Mesenteric fat pad (tissue), 1 donor: ENCODE measurements at places on chromosomes 1 and 21. TPM values are rescaled to one million over a fixed set of nuclear protein-coding genes. Genes with fewer than 3 reads are reported as not detected.

The RGS1 gene
- total RNA-seq: 35.9 TPM

The DNASE2B gene
- total RNA-seq: 0.39 TPM

The PDE4B gene
- total RNA-seq: 18.6 TPM

The CFAP45 gene
- 0.64 TPM for total RNA-seq

The SASS6 gene
- 2.2 TPM for total RNA-seq

The CSMD2 gene
- total RNA-seq: 1.3 TPM

The AHCTF1 gene
- total RNA-seq: 38.8 TPM

The TCHH gene
- total RNA-seq: 1.1 TPM

The SPRR3 gene
- not detected for total RNA-seq

The FCRL6 gene
- not detected for total RNA-seq

The KRTAP12-2 gene
- not detected for total RNA-seq

The RGSL1 gene
- total RNA-seq: not detected

The RNF186 gene
- not detected for total RNA-seq

The NMNAT2 gene
- 20.5 TPM for total RNA-seq

The ANGPTL1 gene
- total RNA-seq: 23.4 TPM

- no peak for DNase-seq
These were observed 1.7 kb downstream of the PDE9A start for GRCh38 chr21:42654913-42655795.

DNA sequence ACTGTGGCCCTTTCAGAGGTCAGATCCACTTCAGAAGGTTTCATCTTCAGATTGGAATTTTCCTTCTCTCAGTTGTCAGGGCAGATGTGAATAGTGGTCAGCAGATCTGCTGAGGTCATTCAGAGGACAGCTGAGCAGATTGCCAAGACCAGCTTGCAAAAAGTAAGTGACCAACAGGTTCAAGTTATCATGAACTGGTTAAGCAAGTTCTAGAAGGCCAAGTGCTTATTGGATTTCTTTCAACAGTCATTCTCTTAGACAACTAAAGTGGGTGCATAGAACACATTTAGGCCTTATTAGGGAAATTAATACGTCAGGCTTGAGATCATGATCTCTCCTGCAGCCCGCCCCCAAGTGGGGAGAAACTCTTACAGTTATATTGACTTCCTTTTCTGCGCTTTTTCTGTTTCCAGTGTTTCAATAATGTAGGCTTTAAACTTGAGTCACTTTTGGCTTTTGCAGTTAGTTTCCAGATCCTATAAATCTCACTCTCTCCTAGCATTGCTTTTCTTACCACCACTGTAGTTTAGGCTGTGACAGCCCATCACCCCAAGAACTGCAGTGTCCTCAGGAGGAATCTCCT, 96.4 kb downstream of the C1orf21 start:
- DNase-seq: no peak

DNA sequence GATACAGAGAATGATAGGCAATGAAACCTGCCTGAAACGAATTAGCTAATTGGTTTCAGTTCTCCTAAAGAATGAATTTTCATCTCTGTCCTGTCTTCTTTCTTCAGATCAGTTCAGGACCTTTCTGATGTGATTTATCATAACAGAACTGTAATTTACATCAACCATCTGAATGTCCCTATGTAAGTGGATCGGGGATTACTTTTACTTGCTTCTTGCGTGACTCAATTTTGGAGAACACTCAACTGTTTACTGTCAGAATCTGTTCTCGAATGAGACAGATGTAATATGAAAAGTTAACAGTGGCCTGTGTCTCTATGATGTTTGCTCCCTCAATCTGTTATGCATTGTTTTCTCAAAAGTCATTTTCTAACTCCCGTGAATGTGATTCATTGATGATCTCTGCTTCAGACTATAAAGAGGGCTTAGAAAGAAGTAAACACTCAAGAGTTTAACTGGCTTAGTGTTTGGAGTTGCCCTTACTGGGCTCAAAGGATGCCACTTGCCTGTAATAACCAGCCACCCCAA, 111.0 kb downstream of the GABPA start:
- no peak for DNase-seq

DNA sequence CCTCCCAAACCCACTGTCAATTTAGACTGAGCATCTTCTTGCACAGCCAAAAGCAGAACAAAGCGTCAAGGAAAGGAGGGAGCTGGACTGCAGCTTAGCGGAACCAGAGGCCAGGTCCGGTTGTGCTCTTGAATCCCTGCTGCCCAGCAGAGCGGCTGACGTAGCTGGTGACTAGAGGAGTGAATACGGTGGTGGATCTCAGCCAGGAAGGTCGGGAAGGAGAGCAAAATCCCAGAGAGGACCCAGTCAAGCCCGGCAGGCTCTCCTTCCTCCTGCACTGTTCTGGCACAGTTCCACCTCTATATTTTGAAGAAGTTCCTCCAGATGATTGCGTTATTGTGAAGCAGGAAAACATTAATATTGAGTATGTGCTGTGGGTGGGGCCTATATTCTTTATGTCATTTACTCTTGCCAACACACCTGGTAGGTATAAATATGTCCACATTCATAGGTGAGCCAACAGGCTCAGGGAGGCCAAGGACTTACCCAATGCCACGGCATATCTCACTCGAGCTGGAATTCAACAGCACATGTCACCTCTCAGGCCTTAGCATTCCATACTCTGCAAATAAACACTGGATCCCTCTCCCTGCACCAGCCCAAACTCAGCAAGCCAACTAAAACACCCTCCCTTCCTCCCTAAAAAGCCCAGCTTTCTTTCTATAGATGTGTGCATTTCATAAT, 23.6 kb upstream of the ABCB10 start:
- no peak for DNase-seq

DNA sequence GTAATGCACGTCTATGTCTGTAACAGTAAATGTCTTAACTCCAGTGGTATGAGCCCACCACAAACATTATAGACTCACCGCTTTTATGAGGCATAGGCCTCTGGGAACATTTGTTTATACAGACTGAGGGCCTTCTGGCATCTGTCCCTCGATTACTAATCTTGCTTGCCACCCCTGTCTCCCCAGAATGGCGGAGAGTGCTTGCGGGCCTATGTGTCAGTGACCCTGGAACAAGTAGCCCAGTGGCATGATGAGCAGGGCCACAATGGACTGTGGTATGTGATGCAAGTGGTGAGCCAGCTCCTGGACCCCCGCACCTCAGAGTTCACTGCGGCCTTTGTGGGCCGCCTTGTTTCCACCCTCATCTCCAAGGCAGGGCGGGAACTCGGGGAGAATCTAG, 18.3 kb upstream of the SHISA4 start:
- DNase-seq: no peak

- peak; percentile 91 for DNase-seq
These were observed 402 bp upstream of the AK4 start for GRCh38 chr1:65147424-65148177.

DNA sequence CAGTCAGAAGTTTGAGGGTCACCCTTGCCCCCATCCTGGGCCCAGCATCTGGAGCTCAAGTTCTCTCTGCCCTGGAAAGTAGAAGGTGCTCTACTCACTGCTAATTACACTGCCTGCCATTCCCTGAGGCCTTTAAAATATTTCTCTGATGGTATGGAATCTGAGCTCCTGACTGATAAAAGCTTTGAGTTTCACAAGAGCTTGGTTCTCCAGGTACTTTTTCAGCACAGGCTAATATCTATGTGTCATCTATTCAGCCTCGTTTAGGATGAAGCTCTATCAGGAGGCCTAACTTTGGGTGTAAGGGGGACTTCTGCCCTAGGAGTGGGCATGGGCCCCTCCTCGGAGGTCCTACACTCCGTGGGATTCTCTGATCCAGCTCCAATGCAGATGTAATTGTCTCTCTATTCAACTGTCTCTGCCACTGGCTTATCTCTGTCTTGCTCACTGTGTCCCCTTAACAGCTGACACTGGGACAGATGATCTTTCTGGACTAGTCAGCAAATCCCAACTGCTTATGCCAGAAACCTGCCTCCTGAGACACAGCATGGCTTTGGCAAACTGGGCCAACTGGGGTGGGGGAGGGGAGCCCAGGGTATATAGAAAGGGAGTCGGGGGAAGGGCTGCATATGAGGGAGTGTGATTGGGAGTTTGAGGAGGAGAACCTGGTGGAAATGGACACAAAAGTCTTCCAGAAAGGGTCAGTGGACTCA, 104.2 kb upstream of the GADD45A start:
- DNase-seq: no peak

DNA sequence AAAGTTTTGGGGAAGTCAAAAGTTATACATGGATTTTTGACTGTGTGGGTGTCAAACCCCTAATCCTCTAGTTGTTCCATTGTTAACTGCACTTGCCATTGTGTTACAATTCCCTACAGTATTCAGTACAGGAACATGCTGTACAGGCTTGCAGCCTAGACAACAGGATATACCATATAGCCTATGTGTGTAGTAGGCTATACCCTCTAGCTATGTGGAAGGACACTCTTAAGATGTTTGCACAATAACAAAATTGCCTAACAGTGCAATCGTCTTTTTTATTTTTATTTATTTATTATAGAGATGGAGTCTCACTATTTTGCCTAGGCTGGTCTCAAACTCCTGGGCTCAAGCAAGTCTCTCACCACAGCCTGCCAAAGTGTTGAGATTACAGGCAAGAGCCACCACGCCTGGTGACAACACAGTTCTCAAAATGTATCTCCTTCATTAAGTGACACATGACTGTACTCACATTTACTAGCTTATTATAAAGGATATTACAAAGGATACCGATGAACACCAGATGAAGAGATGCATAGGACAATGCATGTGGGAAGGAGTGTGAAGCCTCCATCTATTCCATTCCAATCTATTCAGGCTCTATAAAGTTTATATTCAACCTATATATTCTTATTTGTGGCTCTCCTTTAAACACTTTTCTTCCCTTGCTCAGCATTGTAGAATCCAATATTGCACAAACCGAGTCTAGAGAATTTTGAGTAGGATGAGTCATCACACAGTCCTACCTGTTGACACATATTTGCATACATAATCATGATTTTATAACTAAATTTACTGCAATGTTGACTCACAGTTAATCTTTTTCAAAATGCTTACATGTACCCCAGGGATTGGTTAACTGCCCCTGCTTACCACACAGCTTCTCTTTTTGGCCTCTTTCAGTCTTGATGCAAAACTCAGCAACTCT, 28.4 kb upstream of the CEP350 start:
- DNase-seq: no peak

DNA sequence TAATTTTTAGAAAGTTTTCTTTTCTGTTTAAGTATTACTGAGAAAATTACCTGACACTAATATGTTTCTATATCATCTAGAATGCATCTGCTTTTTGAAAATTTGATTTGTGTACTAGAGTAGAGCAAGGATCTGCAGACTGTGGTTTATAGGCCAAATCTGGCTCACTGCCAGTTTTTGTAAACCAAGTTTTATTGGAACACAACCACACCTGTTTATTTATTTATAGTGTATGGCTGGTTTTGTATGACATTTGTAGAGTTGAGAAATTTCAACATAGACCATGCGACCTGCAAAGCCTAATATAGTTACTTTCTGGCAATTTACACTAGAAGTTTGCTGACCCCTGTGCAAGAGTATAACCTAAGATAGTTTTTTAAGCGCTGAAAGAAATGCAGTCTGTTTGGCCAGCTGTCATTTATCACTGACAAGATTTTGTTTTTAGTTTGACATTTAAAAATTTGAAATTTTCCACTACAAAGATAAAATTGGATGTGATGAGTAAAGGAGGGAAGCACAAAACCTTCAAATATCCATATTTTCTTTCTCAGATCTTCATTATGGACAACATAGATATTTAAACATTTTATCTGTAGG, 36.1 kb upstream of the CACYBP start:
- DNase-seq: no peak

GRCh38 chr1:111222308-111223125, 5.0 kb upstream of the CHI3L2 start:
- DNase-seq: no peak

DNA sequence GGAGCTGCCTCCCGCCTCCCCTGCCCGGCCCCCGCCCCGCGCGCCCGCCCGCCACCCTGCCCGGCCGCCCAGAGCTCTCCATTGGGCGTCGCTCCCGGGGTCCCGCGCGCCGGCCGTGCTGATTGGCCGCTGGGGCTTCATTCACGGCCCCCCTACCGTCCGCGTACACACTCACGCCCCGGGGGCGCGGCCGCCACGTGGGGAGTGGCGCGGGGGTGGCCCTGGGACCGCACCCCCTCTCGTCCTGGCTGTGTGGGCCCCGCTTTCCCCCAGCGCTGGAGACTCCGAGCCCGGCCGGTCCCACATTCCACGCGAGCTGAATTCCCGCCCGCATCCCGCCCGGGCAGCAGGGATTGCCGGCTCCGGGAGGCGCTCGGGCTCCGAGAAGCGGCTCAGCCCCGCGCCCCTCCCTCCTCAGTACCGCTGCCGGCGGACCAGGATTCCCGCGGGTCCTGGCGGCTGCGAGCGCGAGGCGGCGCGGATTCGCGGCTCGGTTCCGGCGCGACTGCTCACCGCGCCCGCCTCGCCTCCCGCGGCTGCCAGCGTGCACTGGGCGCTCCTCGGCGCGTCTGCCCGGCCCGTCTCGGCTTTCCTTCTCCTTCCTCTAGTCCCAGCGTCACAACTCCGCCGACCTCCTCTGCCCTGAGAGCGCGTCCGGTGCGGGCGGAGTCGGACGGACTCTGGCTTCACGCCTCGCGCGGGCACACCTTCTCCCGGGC, 450 bp upstream of the POU3F1 start:
- no peak for DNase-seq

- peak; percentile 80 for DNase-seq
These were observed 20.5 kb downstream of the MAPKAPK2 start for GRCh38 chr1:206705191-206705590.

GRCh38 chr1:91842563-91842962, 43.4 kb downstream of the TGFBR3 start:
- no peak for DNase-seq

GRCh38 chr1:163628034-163628773, 306.4 kb downstream of the NUF2 start:
- no peak for DNase-seq

GRCh38 chr1:73948055-73948454, 249.9 kb downstream of the LRRIQ3 start:
- DNase-seq: no peak

DNA sequence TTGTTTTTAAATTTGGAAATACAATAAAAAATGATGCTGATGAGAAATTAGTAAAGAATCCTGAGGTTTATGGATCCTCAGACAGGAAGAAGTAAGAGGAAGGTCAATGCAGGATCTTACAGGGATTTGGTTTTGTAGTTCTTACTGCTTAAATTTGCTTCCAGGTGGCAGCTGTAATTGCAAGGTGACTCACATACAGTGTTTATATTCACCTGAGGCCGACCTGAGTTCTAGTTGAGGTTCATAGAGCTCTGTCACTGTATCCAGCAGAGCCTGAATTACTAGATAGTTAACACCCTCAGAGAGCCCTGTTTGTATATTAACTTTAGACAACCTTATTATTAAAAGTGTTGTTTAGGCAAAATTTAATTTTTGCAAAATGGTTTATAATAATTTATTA, 1.4 kb upstream of the WDR26 start:
- no peak for DNase-seq

DNA sequence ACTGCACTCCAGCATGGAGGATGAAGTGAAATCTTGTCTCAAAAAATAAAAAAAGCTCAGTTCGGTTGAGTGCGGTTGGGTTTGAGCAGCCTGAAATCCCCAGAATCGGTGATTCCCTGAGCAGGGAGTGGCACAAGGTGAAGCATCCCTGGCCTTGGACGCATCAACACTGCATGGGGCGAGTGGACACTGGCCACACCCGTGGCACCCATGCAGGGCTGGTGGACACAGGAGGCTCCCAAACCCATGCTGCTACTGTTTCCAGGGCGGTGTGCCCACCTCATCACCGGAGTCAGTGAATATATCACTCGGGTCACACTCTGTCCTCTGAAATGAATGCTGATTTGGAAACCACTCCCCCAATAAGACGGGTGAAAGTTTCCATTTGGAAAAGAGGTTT, 53.4 kb upstream of the ACTRT2 start:
- no peak for DNase-seq

- no peak for DNase-seq
These were observed 14.5 kb downstream of the AIDA start for GRCh38 chr1:222697826-222698225.

GRCh38 chr21:30478004-30478403, 2.2 kb downstream of the KRTAP19-1 start:
- DNase-seq: no peak
